ENCODE measurements at places on chromosomes 6 and 20. TPM values are rescaled to one million over a fixed set of nuclear protein-coding genes. Genes with fewer than 3 reads are reported as not detected.

Gene DAAM2
- total RNA-seq, result 0.20 TPM

Gene LY6G6F
- total RNA-seq, result not detected

Gene MAP7
- total RNA-seq, result 0.44 TPM

Gene EDN3
- total RNA-seq, result not detected

Gene VWA7
- 0.40 TPM for total RNA-seq

Gene TP53TG5
- total RNA-seq, result not detected

Gene SIRPB2
- 0.20 TPM for total RNA-seq

Gene LY6G6C
- total RNA-seq, result not detected

Gene NKAIN4
- total RNA-seq, result not detected

Gene FKBP5
- total RNA-seq, result 37.3 TPM

Gene HSPA1B
- 30.2 TPM for total RNA-seq

Gene TRIM40
- total RNA-seq, result not detected

Gene HMGCLL1
- total RNA-seq, result not detected

Gene C6orf15
- total RNA-seq, result not detected

Gene ME1
- total RNA-seq, result 2.2 TPM

Gene PLEKHG1
- 17.2 TPM for total RNA-seq

Gene HTR1E
- total RNA-seq, result not detected

Gene MPIG6B
- not detected for total RNA-seq

Gene PAX1
- not detected for total RNA-seq

Gene C20orf202
- not detected for total RNA-seq

Gene DDR1
- total RNA-seq, result 6.3 TPM

Gene UNC5CL
- under 0.01 TPM for total RNA-seq

Gene HUS1B
- 0.79 TPM for total RNA-seq

Gene KIAA1755
- total RNA-seq, result not detected

Gene HLA-A
- total RNA-seq, result 536 TPM

Gene SALL4
- total RNA-seq, result 0.22 TPM

Gene GHRH
- not detected for total RNA-seq

Gene MATN4
- not detected for total RNA-seq

Gene OOEP
- total RNA-seq, result under 0.01 TPM

Gene RSPO3
- total RNA-seq, result not detected

Gene DLL1
- total RNA-seq, result 3.9 TPM

Gene PLG
- total RNA-seq, result not detected

Gene GGTLC1
- not detected for total RNA-seq

Gene LRRN4
- not detected for total RNA-seq

Gene IRF4
- not detected for total RNA-seq

Gene TAGAP
- not detected for total RNA-seq

Gene IFNGR1
- total RNA-seq, result 49.7 TPM

Gene MUC21
- not detected for total RNA-seq

Gene GLP1R
- total RNA-seq, result not detected

Data from lung microvascular endothelial cell (primary cell).